Smooth muscle cell of the coronary artery (primary cell): ENCODE measurements at places on chromosomes 4 and X. TPM values are rescaled to one million over a fixed set of nuclear protein-coding genes. Genes with fewer than 3 reads are reported as not detected.

The PPP4R3C gene
- not detected in 2 replicates for total RNA-seq

The MAGIX gene
- total RNA-seq: 0.82 and 1.7 TPM in 2 replicates

The IGSF1 gene
- total RNA-seq: 0.08 TPM in 1 of 2 replicates, not detected in the other

The SMIM31 gene
- total RNA-seq: not detected in 2 replicates

The SULT1E1 gene
- 0.12 and 291 TPM in 2 replicates for total RNA-seq

The TMEM35A gene
- 8.0 and 13.2 TPM in 2 replicates for total RNA-seq

The MAGEA4 gene
- total RNA-seq: not detected in 2 replicates

The ABLIM2 gene
- 0.12 and 0.30 TPM in 2 replicates for total RNA-seq

The KDR gene
- total RNA-seq: 1.9 and 16.5 TPM in 2 replicates

The PABPC5 gene
- 0.82 and 1.2 TPM in 2 replicates for total RNA-seq

The PRDX4 gene
- total RNA-seq: 183 and 259 TPM in 2 replicates

The ADH1C gene
- total RNA-seq: 0.08 and 0.12 TPM in 2 replicates

The ATP6AP2 gene
- total RNA-seq: 133 and 177 TPM in 2 replicates

The FAM114A1 gene
- 294 and 325 TPM in 2 replicates for total RNA-seq

The FLNA gene
- total RNA-seq: 2,276 and 2,381 TPM in 2 replicates

The MTNR1A gene
- total RNA-seq: not detected in 2 replicates

The ANXA10 gene
- total RNA-seq: 0.94 and 5.1 TPM in 2 replicates

The POU4F2 gene
- total RNA-seq: not detected in 2 replicates
